GF-D8 (cell line): ENCODE measurements at places on chromosomes 6 and 20.

- DNase-seq = no peak
These were observed 67.9 kb downstream of the SGK1 start for GRCh38 chr6:134249759-134250602.

GRCh38 chr6:40180271-40180670 lies 246.0 kb upstream of the MOCS1 start:
- DNase-seq = no peak

GRCh38 chr6:149109397-149110070 lies 208.0 kb upstream of the TAB2 start:
- DNase-seq = no peak

- DNase-seq = no peak
These were observed 85.0 kb downstream of the NFATC2 start for GRCh38 chr20:51457533-51457932.

DNA sequence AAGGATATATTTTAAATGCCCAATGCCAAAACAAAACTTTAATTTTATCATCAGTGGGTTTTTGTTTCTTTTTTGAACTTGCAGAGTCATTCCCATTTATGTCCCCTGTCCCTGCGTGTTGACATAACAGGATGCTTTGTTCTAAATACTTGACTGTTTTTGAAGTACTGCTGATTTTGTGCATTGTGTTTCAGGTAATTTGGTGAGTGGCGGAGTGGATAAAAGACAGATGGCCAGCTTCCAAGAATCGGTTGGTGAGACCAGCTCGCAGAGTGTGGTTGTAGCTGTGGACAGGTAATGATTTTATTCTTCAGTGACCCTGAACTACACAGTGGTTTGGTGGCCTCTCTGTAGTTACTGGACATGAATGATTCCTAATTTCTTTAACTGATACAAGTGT lies 50.5 kb upstream of the CSE1L start:
- no peak for DNase-seq

DNA sequence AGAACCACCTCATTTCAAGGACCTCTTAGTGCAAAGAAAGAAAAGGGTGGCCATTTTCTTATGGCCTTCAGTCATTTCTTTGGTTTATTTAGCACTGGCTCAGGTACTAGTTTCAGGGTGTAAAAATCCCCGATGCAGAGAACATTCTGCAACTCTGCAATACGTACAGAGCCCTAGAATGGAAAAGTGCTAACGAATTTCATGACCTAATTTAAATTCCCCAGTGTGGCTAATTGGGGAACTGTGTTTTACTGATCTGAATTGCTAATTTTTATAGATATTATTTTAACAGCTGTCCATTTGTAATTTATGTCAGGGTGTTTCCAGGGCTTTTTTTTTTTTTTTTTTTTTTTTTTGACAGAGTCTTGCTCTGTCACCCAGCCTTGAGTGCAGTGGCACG lies 160.7 kb downstream of the UST start:
- no peak for DNase-seq

DNA sequence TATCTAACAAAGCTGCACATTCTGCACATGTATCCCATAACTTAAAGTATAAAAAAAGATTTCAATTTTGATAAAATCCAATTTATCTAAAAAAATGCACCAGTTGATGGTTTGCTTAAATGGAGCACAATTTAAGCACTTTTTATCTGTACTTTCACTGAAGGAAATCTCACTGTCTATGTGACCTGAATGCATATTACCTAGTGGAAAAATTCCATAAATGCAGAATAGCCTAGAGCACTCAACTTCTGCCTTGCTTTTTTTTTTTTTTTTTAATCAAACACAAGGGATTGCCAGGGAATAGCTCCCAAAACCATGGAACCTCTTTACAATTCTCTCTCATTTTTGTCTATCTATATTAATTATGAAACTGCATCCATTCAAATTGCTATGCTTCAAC lies 80.4 kb downstream of the RFPL4B start:
- no peak for DNase-seq

DNA sequence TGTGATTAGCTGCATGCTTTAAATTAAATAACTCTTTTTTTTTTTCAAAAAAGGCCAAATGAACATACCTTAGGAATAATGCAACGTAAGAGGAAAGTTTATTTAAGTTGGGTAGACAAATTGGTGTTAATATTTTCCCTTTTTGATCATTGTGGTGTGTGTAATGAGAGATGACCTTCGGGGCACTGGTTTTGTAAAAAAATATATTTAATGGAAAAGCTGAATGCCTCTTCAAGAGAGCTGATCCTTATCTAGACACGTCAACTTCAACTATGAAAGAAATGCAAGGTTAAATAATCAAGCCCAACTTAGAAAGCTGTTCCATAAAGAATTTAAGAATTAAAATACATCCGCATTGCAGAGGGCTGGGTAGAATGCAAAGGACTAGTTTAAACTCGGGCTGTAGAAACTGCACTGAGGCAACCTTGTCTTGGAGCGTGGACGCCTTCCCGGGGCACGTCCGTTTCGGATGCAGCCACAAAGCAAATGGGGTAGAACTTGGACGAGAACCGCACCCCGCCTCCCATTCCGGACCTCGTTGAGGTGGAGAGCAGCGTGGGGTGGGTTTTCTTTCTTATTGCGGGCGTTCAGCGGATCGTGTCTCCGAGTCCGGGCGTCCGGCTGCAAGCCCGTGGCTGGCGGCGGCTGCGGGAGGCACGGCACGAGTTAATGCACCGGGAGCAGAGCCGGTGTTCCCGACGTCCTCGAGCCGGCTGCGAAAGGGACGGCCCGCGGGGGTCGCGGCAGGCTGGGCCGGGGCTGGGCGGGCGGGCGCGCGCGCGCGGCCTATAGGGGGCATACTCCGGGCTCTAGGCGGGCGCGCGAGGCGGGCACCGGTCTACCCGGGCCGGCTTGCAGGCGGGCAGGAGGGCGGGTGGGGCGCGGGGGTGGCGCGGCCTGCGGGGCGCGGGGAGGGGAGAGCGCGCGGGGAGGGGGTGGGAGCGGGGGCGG lies 1.9 kb downstream of the JARID2 start:
- DNase-seq = no peak

DNA sequence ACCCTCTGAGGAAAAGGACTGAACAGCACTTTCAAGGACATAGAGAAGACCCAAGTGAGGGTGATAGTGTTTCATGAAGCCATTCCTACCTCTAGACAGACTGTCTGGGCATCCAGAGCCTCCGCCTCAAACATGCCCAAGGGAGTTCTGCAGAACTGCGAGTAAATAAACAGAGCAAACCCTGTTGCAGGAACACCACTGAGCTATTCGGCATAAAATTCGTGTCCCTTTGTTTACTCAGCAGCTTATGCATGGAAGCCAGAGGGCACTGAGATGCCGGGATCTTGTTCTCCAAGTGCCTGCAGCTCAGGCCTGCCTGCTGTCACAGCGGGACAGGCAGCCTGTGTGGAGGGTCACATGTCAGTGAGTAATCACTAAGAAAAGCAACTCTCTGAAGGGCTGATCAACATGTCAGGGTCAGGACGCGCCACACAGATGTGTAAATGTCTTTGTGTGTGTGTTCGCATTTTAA lies 164.9 kb upstream of the HEY2 start:
- DNase-seq = no peak

- DNase-seq = no peak
These were observed 224.2 kb downstream of the ARHGAP18 start for GRCh38 chr6:129485746-129486145.
